HuH-7 (cell line): ENCODE measurements at places on chromosomes 2 and 18.

- no peak for DNase-seq
Observed at GRCh38 chr18:68965817-68966216, 167.9 kb downstream of the CCDC102B start.

DNA sequence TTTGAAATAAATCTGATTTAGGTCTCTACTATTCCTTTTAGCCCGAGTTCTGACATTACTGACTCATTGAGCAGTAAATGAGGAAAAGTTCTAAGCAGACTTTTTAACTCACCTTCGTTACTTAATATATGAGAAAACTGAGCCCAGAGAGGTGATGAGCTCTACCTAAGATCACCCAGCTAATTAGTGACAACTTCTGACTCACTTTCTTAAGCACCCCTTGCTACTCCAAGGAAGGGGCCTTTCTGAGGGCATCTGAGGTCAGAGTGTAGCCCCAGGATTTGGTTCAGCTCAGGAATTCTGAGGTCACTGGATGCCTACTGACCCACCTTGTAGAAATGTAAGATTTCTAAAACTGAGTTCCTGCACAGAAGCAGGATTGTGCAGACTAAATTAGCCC lies 102.2 kb upstream of the FZD5 start:
- no peak for DNase-seq

GRCh38 chr2:24459224-24460161 lies 31.6 kb upstream of the NCOA1 start:
- DNase-seq, result no peak

DNA sequence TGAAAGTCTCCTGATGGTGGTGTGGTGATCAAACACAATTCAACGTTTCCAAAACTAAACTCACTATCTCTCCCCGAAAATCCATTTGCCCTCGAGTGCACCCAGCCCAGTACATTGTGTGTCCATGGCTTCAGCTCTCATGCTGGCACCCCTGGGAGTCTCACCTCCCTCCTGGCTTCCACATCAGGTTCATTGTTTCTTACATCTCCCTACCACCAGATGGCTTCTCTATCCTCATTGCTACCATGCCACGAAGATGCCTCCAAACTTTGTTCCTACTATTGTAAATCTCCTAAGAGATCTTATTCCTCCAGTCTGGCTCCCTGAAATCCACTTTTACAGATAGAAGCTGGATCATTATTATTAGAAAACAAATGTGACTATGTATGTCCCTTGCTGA lies 197.0 kb downstream of the MYT1L start:
- no peak for DNase-seq

- DNase-seq, result no peak
Observed at GRCh38 chr2:68466778-68467076, 367 bp downstream of the FBXO48 start.

DNA sequence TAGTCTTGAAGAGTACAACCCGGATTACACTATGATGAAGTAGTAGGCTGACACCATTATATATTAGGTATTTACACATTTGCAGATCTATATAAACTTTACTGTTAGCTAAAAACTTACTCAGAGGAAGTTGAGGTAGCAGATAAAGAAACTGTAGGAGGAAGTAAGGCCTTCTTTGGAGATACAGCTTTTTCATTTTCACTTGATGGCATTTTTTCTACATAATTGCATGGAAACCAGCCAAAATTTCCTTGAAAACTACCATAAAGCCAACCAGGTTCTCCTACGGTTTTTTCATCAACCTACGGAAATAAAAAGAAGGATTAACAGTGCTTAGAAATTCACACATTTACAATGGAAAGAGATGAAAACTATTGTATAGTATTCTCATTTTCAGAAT lies 86.6 kb downstream of the FAM228A start:
- DNase-seq, result no peak

DNA sequence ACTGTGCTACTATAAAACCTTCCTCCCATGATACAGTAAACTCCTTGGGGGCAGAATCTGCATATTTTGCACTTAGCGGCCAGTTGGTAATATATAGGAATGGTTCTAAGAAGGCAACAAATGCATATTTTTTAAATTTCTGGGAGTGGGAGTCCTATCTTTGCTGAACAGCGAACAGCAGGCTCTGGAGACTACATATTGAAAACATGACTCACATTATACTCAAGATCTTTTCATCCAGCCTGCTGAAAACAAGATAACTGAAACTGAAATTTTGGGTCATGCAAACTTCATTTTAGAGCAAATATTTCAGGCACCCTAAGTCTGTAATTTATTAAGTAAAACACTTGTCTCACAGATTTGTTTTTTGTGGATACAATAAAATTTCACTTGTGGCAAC lies 122.2 kb downstream of the SATB2 start:
- DNase-seq, result no peak

DNA sequence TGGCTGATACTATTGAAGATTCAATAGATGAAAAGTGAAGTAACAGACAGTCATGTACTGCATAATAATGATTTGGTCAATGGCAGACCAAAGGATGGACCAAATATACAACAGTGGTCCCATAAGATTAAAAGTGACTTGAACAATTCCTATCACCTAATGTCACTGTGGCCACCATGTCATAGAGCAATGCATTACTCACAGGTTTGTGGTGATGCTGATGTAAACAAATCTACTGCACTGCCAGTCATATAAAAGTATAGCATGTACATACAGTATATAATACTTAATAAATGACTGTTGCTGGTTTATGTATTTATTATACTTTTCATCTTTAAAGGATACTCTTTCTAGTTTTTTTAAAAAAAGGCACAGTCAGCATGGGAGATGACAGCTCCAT lies 99.9 kb downstream of the USP34 start:
- no peak for DNase-seq

DNA sequence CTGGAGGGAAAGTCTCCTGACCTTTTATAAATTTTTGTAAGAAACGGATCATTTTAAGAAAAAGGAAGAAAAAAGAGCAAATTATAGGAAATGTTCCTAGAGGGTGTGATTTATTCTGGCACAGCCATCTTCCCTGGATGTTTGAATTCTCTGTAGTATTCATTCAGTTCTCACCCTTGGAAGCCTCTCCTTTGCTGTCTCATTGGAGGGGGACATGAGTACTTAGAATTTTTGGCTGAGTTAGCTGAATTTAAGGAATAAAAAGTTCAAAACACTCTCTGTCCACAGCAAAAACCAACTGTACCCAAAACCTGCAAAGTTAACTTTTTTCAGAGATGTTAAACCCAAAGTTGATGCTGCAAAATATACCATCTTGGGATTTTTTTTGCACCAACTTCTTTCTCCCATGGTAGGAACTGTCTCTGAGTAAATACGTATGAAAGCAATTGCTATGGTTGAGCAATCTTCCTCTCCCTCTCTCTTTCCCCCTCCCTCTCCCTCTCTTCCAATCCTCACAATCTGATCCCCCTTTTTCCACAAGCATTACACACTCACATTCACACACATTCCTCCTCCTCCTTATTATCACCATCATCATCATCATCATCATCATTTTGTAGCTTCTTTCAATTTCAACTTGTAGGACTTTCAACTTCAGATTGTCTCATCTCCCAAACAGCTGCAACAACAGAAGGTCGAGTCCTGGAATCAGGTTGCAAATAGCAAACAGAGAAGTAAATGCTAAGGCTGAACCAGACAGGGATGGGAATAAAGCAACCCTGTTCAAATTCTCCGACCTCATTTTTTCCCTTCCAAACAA lies 183.7 kb downstream of the GFPT1 start:
- DNase-seq, result no peak

- DNase-seq, result no peak
Observed at GRCh38 chr18:2442726-2443275, 128.5 kb downstream of the METTL4 start.

DNA sequence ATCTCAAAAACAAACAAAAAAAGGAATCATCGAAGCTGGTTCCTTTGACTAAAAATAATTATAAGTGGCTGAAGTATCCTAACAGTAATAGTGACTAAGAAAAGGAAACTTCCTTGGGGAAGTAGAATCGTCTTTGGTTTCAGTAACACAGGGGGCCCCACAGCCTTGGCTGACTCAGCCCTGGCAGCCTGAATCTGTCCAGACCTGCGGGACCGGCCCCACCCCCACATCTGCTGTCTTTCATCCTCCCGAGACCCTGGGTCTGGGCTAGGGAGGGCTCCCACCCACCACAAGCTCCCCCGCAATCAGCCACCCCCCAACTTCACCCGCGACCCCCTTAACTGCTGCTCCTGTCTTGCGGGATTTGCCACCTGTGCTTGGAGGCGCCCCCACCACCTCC lies 1452.6 kb upstream of the ACVR2A start:
- no peak for DNase-seq

GRCh38 chr2:208315081-208315788 lies 49.2 kb downstream of the PIKFYVE start:
- no peak for DNase-seq

DNA sequence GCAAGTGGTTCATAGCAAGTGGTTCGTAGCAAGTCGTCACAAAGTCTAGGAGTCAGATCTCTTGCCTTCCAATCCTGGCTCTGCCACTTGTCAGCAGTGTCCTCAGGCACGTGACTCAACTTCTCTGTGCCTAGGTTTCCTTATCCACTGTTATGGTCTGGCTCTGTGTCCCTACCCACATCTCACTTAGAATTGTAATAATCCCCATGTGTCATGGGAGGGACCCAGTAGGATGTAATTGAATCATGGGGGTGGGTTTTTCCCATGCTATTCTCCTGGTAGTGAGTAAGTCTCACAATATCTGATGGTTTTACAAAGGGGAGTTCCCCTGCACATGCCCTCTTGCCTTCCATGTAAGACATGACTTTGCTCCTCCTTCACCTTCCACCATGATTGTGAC lies 51.8 kb upstream of the AP1S3 start:
- DNase-seq, result no peak

GRCh38 chr2:45675263-45675812 lies 23.9 kb downstream of the PRKCE start:
- DNase-seq, result no peak

DNA sequence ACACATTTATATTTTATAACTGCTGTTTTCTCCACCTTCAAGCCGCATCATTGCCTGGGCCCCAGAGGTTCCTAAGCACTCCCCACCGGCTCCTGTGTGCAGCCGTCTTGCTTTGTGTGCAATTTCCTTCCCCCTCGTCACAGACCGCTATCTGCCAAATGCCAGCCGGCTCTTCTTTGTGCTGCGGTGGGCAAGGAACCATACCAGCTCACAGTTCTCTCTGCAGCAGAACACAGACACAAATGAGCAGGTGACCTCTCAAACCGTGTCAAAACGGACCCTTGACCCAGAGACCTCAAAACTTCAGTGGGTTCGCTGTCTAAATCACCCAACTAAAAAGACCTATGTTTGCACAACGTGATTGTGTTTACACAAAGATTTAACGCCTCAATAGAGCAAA lies 58.2 kb downstream of the KLF7 start:
- no peak for DNase-seq

GRCh38 chr18:80127635-80128034 lies 18.6 kb downstream of the ADNP2 start:
- DNase-seq, result no peak

- no peak for DNase-seq
Observed at GRCh38 chr2:75603477-75603876, 42.7 kb upstream of the EVA1A start.

DNA sequence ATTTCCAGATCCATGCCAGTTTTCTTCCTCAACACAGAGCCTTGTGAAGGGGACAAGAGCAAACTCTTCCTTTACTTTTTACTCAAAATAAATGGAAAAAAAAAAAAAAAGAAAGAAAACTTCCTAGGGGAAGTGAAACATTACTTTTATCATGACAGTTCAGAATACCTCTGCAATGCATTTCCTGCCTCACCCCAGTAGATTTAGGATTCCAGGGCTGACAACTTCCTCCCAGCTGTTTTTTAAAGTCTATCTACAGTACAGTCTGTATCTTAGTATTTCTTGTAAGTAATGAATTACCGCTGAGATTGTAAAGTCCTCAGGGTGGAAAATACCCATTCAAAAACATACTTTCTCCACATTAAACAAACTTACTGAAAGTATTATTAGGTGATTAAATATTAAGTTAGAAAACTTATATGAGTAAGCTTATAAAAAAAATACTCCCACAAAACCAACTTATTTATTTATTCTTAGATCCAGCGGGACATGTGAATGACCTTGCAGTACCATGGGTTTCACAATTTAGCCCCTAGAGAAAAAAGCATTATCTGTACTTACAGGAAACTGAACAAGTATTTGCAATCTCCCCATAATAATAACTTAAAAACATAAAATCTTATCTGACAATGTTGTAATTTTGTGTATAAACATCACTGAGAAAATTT lies 117.7 kb downstream of the RBMS1 start:
- no peak for DNase-seq

- DNase-seq, result no peak
Observed at GRCh38 chr2:43853141-43854081, 14.6 kb downstream of the ABCG8 start.

DNA sequence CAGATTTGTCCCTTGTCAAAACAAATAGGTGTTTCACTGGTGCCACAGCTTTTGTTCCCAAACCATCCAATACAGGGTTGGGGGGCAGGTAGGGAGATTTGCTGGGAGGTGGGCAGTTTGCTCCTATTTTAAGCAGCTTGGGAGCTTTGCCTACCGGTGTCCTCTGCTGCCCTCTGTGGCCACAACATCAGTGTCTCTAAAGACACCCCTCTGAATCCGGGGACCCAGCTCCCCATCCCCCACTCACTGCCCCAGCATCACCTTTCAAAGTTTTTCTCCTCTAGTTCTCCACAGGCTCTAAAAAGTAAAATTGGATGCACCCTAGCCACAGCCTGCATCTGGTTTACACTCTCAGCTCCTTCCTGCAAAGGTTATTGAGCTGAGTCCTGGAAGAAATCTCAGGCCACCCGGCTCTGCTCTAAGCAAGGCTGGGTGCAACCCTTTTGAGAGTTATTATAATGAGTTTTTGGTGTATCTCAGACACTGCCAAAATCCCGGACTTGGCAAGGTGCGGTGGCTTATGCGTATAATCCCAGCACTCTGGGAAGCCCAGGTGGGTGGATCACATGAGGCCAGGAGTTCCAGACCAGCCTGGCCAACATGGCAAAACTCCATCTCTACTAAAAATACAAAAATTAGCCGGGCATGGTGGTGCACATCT lies 2.9 kb upstream of the EPAS1 start:
- no peak for DNase-seq

DNA sequence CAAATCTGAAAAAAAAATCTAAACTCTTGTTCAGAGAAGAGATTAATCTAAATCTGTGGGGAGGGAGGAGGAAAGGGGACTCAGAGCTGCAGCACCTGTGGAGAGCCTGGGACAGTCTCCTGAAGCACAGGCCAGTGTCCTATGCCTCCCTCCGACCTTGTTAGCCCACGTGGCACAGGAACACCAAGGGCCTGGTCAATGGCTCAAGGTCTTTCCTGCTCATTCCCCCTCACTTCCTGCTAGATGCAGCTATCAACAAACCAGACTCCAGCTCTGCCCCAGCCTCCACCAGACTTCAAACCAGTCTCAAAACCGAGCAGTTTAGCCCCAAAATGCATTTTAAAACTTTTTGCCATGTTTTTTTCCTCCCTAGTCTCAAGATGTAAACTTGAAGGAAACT lies 20.1 kb upstream of the SULT1C3 start:
- no peak for DNase-seq

- no peak for DNase-seq
Observed at GRCh38 chr2:194491409-194492115, 1165.5 kb upstream of the SLC39A10 start.

GRCh38 chr2:85073033-85073432 lies 60.2 kb upstream of the TCF7L1 start:
- DNase-seq, result no peak
